ENCODE measurements at places on chromosomes 2 and 18.

GRCh38 chr2:238097988-238098871 is 1.9 kb upstream of the ESPNL start:
- DNase-seq, result no peak

DNA sequence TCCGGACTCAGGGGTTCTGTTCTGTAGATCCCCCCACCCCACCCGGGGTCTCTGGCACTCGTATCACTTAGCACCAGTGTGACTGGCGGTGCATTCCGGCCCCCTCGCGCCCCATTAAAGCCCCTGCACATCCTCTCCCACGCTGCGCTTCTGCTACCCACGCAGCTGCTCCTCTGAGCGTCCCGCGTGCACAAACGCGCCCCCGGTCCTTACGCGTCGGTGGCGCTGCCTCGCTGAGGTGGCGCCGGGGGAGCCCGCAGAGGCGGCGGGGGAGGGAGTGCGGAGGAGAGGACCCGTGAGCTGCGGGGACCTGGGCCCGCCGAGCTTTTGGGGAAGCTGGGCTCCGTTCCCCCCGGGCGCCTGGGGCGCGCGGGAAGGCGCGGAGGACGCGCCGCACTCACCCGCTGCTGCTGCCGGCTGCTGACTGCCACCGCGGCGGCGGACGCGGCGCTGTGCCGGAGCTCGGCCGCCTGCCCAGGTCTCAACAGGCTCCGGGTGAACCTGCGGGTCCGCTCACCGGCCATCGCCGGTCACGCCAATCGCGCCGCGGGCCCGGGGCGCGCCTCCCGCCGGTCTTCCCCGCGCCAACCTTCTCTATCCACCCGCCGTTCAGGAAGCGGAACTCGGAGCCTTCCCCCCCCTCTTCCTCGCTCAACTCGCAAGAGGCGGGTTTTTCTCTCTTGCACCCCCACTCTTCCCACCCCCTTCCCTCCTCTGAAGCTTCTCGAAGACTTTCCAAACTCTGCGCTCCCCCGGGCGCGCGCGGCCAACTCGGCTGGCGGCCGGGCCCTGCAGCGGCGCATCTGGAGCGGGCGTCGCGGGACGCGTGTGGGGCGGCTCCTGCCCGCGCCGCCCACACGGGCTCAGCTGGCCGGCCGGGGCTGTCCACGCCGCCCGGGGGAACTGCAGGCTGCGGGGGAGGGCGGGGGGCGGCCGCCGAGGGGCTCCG is at the start of gene DOCK10:
Gene DOCK10 (minus strand): TSS at position 618 of the 949 bp plus-strand sequence. CDS start 94 bp downstream, at position 524.
- DNase-seq, result peak; percentile 49

- no peak for DNase-seq
These were observed 68.1 kb downstream of the DYSF start for GRCh38 chr2:71521436-71521950.

DNA sequence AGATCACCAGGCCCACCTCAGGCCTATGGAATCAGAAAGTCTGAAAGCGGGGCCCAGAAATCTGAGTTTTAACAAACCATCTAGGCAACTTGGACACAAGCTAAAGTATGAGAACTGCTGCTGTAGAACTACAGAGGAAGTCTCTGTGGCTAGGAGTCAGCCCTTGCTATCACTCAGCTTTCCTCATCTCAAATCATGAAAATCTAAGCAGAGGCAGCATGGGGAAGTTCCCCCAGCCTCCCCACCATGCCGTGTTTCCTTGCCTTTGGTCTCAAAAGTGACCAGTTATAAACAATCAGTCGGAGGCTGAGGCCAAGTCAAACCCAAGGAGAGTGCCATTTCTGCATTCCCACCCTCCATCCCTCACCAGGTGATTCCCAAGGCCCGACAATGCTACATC is 404.7 kb downstream of the BCL11A start:
- no peak for DNase-seq

GRCh38 chr2:39497082-39497801 is 60.2 kb upstream of the MAP4K3 start:
- DNase-seq, result no peak

DNA sequence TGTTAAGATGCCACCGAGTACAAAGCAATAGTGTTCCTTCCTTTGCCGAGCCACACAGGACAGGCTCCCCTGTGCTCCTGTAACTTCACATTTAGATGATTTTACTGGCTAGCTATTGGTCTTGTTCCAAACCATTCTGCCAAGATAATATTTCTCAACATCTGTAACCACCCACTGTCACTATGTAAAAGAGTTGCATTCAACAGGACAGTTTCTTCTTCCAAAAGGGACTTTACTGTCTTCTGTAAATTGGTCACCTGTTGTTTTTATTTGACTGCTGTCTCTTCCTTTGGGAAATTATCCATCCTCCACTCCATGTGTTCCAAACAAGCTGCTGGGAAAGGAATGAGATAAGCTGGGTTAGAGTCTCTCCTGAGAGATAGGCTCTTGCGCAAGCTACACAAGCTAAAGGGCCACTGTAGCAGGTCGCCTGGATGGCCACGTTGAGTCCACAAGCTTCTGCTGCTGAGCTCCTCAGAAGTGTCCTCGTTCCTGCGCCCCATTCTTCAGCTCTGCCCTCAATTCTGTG is 14.4 kb upstream of the BZW1 start:
- DNase-seq, result no peak
